ENCODE measurements at places on chromosomes 13 and 19.
A peak's percentile ranks its signal among the peaks of the same experiment; 100 is the strongest.

- DNase-seq: no peak
Observed at GRCh38 chr19:35375505-35376307, 4.8 kb downstream of the GPR42 start.

- no peak for DNase-seq
Observed at GRCh38 chr13:23660249-23660648, 90.0 kb downstream of the TNFRSF19 start.

- DNase-seq: no peak
Observed at GRCh38 chr13:46097015-46097414, 7.8 kb downstream of the CPB2 start.

- DNase-seq: no peak
Observed at GRCh38 chr13:35764326-35765015, 288.0 kb upstream of the MAB21L1 start.

GRCh38 chr19:38676023-38676877 lies 28.8 kb downstream of the ACTN4 start:
- peak; percentile 87 for DNase-seq

GRCh38 chr19:21474671-21475181 lies 30.7 kb upstream of the ZNF429 start:
- DNase-seq: peak; percentile 97

DNA sequence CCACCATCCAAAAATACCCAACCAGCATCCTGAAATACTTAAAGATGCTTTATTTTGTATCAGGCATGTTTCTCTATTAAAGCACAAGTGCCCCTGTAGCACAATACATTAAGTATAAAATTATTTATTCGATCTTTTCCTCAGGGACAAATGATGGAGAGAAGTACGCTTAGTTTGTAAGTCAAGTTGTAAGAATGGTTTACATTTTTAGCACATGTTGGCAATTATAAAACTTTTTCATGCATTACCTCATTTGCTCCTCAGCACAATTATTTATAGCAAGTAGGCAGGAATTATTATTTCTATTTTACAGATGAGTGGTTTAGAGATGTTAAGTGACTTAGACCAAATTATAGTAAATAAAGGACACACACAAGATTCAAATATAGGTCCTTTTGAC lies 232.6 kb upstream of the HTR2A start:
- no peak for DNase-seq

GRCh38 chr19:49128545-49129237 lies 9.3 kb downstream of the PPFIA3 start:
- peak; percentile 5 for DNase-seq

GRCh38 chr19:1648920-1649541 lies 3.4 kb downstream of the TCF3 start:
- peak; percentile 90 for DNase-seq

DNA sequence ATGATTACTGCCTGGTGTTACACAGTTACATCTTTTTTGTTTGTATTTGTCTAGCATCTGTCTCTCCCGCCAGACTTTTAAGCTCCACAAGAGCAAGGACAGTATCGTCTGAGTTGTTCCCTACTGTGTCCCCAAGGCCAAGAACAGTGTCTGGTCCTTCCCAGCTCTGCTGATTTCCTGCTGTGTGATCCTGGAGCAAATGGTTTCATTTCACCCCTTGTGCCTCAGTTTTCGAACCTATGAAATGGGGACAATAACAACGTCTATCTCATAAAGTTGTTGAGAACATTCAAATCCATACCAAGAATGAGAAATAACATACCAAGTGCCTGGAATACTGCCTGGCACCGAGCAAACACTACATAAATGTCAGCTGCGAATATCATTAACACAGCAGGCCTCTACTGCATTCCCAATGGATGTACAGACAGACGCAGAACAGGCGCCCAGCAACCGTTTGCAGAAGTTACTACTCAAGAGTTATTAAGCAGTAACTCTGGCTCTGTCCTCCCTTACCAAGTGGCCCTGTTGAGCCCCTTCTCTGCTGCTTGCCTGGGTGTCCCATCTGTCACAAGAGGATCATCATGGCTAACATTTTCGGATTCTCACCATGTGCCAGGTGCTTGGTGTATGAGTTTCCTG lies 11.4 kb downstream of the XRCC1 start:
- no peak for DNase-seq

GRCh38 chr13:91304741-91305140 lies 42.7 kb upstream of the MIR17HG start:
- no peak for DNase-seq

DNA sequence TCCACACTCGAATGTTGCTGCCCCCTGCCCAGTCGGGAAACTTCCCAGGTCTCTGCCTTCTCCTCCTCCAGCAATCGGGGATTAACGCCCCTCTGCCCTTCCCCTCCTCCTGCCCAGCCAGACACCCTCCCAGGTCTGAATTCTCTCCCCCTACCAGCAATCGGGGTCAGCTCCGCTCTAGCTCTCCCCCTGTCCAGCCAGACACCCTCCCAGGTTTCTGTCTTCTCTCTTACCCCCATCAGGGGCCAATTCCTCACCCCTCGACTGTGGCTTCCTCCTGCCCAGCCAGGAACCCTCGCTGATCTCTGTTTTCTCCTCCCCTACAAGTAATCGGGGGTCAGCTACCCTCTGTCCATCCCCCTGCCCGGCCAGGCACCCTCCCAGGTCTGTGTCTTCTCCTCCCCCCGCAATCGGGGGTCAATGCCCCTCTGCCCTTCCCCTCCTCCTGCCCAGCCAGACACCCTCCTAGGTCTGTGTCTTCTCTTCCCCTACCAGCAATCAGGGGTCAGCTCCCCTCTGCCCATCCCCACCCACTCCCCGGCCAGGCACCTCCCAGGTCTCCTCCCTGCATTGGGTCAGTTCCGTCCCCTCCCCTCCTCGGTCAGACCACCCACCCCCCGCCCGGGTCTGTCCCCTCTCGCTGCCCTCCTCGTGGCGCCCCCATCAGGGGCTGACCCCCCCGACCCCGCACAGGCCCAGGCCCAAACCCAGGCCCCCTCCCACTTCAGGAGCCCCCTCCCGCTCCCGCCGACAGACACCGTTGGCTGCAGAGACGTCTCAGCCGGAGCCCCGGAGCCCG lies 668 bp downstream of the ZFR2 start:
- peak; percentile 62 for DNase-seq

DNA sequence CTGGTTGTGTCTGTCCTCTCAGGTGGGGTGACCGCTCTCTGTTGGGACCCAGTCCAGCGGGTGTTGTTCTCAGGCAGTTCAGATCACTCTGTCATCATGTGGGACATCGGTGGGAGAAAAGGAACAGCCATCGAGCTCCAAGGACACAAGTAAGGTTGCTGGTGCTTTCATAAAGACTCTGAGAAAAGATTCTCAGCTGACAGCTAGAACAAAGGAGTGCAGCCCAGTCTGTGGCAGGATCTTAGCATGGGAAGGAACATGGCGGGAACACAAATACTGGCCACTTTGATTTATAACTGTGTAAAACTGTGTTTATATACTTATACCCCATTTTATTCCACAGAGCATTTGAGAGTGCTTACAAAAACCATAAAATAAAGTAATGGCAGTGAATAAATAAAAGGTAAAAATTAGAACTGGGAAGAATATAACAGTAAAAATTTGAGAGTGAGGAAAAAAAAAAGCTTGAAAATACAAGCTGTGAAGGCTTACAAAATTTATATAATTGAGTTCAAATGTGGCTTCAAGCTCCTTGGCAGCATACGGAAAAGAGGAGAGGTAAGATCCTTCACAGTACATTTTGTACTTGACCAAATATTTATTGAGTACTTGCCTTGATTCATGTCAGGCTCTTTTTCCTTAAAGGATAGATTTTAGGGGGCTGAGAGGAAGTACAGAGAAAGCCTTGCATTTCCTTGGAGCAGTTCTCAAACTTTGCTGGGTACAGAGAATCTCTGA lies 64.8 kb downstream of the DHRS12 start:
- no peak for DNase-seq

DNA sequence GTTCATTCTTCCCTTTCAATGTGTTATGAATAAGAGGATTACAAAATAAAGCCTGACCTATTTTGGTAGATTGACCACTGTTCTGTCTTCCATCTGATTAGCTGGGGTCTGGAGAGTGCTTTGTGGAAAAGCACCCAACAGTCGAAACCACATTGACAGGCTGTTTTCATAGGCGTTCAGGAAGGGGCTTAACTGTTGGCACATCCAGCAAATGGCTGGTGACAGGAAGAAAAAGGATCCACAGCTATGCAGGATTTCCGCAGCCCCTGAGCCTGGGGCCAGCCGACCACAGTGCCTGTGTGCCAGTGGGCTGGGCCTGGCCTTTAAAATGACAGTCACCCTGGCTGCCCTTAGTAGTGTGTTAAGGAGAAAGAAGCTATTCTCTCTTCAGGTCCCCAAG lies 113.3 kb downstream of the SIPA1L3 start:
- DNase-seq: no peak

- DNase-seq: peak; percentile 94
Observed at GRCh38 chr19:10420444-10421239, at the start of gene PDE4A. TSS of gene PDE4A (plus strand) at chr19:10420538. CDS start at chr19:10420765, 227 bp downstream.

- no peak for DNase-seq
Observed at GRCh38 chr19:51083181-51083580, 494 bp upstream of the KLK14 start.

GRCh38 chr13:30904043-30904442 lies 2.0 kb upstream of the MEDAG start:
- no peak for DNase-seq

DNA sequence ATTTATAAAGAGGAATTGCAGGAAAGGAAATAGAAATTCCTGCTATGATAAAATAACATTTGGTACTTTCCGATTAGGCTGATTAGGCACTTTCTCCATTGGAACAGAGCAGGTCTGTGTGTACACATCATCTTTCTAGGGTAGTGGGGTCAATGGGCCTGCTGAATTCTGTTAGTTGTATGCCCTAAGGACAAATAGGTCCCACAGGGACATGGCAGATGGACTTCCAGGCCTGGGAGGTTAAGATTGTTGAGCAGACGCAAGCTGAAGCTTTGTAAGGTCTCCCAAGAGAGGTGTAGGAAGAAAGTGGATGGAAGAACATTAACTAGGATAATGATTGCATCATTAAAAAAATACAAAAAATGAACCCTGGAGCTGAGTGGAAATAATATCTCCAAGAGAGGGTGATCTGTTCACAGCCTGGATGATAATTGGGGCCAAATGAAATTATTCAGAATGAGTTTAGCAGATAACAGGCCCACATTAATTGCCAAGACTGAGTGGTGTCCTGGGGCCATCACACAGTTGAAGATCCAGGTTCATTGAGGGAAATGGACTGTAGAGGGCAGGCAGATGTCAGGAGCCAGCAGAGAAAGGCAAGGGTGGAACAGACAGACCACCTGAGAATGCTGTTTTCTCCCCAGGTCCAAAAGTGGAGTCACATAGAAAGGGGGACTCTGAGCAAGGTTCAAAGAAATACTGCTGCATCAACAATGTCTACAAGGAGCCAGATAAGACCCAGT lies 215.1 kb downstream of the DNAJC15 start:
- no peak for DNase-seq

DNA sequence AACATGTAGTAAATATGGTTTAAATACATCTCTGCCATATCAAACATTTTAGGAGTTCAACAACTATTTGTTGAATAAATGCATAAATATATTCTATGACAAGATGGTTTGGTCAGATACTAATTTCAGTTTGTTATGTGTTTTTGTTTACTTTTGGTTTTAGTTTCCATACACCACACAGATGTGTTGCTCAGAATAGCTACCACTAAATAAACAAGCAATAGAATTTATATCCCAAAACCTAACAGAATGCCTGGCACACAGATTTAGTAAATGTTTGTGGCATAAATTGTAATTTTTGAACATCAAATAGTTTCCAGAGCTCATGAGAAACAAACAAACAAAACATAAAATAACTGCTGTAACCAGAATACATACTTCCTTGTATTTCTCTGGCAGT lies 126.8 kb upstream of the ATXN8OS start:
- no peak for DNase-seq

DNA sequence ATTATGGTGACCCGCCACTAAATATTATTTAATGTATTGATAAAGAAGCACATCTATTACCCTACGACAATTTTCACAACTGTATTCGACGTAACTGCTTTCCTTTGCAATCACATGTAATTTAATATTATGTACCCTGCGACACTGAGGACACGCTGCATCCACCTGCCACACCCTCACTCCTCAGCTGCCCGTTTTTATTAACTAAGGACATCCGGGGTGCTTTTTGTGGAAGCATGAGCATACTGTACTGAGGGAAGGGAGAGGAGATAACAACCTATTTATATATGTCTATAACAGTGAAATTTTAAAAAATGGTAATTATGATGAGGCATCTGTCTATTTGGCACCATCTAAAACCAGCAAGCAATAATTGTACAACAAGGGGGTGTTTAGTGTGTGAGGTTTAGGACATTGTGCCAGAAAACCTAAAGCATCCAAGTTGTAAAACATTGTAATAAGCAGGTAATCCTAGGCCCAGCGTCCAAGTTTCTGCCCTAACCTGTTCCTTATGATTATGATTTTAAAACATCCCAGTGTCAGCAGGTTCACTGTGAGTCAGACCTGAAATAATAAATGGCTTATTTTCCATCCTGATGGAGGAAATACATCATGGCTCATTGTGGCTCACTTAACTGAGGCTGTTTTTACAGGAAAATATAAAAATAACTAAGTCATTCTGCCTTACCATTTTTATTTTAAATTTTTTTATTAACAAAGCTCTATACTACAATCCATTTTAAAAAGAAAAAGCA lies 56.3 kb downstream of the FOXO1 start:
- DNase-seq: peak; percentile 21

GRCh38 chr19:33804021-33804799 lies 7.5 kb downstream of the KCTD15 start:
- DNase-seq: peak; percentile 94

GRCh38 chr19:40336601-40336900 lies 11.6 kb downstream of the C19orf47 start:
- no peak for DNase-seq

- DNase-seq: peak; percentile 86
Observed at GRCh38 chr13:27168906-27169657, 2.5 kb downstream of the USP12 start.

DNA sequence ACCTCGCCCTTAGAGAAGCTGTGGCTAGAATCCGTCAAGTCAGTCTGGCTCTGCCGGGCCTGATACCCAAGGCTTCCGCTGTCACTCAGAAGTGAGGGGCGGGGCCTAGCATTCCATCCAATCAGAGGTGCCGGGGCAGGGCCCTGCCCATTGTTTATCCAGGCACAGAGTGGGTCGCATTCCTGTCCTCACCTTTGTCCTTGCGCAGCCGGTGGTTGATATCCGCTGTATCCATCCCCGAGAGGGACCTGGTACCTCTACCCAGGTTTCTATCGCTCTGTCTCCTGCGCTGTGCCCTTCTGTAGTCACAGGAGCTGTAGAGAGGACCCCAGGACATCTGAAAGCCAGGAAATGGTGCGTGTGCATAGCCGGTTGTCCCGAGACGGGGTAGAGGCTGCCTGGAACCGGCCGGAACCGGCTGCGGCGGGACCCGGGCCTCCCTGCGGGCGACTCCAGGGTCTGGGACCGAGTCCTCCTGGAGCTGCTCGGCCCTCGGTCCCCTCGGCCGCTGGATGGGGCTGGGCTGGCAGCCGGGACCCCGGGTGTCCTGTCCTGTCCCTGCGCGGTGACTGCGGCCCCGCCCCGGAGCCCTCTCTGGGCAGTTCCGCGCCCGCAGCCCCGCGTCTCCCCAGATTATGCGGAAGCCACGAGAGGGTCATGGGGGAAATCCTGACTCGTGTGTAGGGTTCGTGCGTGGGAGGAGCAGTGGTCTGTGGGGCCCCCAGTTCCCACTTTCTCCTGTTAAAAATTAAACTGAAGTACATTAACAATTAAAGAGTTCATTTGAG lies at the start of gene ZNF763:
Gene ZNF763 (plus strand): TSS at position 183 of the 788 bp plus-strand sequence. CDS start 169 bp downstream, at position 352.
- peak; percentile 89 for DNase-seq

Measured in osteoblast (primary cell).